ENCODE measurements at places on chromosomes 1 and 21.

DNA sequence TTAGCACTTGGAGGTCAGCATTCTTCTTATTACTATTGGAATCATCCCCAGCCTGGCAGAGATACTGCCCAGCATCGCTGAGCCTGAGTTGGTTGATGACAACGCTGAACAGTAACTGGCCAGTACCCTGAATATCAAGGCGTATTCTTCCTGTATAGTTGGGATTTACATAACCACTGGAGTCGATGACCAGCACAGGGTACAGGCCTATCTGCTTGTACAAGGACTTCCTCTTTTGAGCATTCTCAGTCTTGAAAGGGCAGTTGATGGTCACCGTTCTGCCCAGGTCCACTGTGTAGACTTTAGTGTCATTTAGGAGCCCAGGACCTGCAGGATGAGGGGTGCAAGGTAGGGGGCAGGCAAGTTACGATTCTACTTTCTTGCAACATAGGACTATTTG lies 8.8 kb downstream of the PIGR start:
- no peak for DNase-seq

- DNase-seq, result peak; percentile 26
These were observed 115.4 kb downstream of the DMRTB1 start for GRCh38 chr1:53574621-53575020.

DNA sequence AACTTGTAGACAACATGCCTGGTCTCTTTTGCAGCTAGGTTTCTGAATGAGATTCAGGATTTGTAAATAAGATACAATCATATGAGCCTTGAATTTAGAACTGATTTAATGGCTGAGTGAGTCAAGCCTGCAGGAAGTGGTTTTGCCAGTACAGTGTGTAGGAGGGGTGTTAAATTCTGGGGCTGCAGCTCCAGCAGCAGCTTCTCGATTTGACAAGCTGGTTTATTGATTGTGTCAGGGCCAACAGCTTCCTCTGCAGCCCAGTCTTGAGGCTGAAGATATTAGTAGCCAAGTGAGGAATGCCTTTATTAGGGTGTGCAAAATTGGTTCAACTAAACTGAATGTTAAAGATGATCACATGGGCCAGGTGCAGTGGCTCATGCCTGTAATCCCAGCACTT lies 11.5 kb upstream of the PLA2G5 start:
- no peak for DNase-seq

DNA sequence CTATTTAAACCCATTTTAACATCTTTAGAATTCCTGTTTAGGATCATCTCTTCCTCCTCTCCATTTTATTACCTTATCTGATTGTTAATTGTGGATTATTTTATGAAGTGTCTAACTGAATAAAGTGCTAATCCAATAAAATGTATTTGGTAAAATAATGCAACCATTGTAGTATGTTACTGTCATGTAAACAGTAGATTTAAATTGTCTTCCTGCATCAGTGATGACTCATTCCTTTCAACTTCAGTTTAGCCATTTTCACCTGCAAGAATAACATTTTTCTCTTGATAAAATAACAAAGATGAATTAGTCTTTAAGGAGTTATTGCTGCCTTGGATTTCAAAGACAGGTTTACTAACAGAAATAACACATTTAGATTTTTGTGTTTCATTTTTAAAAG lies 5.4 kb downstream of the PPP2R5A start:
- no peak for DNase-seq

DNA sequence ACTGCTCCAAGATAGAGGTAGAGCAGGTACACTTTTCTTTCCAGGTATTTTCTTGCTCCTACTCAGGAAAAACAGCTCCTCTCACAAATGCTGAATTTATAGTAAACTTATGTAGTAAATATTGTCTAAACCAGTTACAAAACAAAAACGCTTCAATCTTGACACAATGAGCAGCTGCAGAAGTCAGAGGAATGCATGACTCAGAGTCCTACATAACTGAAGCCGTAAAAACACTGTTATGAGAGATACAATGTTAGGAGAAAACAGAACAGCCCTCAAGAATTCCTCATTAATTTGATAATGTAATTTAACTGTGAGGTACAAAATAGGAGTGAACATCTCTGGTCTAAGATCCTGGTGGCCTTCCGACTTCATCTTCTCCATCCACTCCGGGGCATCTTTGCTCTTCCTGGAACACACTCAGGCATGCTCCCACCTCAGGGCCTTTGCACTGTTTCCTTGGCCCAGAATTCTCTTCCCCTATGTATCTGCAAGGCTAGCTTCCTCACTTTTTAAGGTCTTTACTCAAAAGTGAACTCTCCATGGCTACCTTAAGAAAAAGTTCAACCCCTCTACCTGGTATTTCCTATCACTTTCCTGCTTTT lies 138.5 kb downstream of the SLC45A1 start:
- no peak for DNase-seq

GRCh38 chr1:185418472-185418871 lies 101.4 kb upstream of the IVNS1ABP start:
- DNase-seq, result no peak

DNA sequence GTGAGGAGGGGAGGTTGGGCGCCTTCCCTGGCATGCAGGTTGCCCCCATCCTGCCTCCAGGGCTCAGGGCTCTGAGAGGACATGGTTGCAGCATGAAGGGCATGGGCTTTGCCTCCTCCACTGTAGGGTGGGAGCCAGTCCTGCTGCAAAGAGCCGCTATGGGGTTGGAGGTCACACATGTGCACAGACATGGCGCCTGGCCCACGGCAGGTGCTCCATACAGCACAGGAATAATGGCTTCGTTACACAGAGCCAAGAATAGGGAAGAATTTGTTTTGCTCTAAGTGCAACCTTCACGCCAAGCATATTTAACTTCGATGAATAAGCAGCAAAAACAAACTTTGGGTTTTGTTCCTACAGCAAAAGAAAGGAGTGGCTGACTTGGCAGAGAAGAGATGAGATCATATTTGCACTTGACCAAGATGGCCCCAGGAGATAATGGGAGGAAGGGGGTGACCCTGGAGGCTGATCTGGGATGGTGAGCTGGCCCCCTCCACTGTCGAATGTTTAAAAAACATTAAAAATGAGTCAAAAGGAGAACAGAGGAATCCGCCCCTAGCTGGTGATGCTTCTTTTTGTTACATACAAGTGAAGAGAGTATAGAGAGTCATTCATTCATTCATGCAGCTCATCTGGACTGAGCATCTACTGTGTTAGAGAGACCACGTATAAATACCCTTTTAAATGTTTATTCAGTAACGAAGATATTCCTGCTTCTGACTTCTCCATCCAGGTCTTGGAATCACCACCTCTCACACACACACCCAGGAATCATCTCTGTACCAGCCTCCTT lies 12.4 kb upstream of the C2CD2 start:
- DNase-seq, result no peak
